Omental fat pad (tissue), 4 donors: ENCODE measurements at places on chromosomes 7 and 10.

DNA sequence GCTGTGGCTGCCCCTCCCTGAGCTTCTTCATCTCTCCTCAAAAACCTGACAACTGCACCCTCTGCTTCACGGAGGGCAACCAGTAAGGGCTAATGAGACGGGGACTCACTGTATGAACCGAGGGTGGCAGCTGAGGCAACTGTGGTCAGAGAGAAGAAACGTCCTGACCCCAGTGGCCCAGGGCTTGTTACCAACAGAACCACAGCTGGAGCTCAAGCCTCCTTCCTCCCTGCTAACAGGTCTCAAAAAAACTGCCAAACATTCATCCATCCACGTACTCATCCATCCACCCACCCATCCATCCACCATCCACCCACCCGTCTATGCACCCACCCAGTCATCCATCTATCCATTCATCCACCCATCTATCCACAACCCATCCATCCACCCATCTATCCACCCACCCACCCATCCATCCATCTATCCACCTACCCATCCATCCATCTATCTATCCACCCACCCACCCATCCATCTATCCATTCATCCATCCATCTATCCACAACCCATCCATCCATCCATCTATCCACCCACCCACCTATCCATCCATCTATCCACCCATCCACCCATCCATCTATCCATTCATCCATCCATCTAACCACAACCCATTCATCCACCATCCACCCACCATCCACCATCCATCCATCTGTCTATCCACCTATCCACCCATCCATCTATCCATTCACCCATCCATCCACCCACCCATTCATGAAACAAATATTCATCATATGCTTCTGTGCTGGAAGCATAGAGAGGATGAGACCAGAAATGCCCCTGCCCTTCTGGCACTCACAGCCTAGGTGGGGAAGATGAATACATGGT is 111.7 kb downstream of the PDGFA start:
- no peak for DNase-seq

DNA sequence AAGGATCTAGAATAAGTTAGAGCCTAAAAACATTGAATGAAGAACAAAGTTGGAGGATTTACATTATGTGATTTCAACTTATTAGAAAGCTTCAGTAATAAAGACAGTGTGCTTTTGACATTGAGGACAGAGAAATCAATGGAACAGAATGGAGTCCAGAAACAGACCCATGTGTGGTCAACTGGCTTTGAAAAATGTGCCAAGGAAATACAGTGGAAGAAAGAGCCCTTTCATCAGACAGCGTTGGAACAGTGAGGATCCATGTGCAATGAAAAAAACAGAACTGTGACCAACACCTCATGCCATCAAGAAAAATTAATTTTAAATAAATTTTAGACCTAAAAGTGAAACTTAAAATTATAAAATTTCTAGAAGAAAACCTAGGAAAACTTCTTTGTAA is 50.6 kb upstream of the LRRC18 start:
- DNase-seq, result no peak

DNA sequence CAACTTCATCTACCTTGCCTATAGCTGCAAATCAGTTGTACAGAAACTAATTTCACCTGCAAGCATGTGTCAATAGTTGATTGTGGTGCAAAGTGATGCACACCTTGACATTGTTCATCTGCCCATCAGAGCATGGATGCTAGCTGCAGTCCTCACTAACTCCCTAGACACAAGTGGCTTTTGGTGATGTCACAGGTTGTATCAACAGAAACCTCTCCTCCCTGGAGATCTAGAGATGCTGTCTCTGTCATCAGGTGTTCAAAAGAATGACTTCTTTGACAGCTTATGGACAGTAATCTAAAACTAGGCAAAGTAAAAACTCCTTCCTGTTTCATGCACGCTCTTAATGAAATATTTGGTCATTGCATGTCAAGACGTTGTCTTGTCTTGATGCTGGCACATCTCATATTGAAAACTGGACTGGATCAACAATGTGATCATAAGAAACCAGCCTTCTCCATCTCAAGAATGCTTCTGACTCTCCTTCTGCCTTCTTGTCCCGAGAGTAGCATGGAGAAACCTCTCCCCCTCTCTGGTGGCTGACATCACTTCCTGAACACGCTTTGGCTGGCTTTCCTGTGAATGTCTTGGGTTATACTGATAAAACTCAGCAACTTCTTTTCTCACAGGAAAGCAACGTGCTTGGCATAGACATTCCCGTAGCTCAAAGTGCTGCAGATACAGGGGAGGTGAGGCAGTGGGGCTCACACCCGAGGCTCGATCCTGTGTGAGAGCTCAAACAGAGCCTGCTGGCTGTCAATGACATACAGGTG is 176.2 kb upstream of the CDCA7L start:
- DNase-seq, result no peak

GRCh38 chr10:25694971-25695370 is 239.1 kb upstream of the MYO3A start:
- no peak for DNase-seq

- DNase-seq, result no peak
These were observed 2.2 kb downstream of the PON2 start for GRCh38 chr7:95432606-95433005.

DNA sequence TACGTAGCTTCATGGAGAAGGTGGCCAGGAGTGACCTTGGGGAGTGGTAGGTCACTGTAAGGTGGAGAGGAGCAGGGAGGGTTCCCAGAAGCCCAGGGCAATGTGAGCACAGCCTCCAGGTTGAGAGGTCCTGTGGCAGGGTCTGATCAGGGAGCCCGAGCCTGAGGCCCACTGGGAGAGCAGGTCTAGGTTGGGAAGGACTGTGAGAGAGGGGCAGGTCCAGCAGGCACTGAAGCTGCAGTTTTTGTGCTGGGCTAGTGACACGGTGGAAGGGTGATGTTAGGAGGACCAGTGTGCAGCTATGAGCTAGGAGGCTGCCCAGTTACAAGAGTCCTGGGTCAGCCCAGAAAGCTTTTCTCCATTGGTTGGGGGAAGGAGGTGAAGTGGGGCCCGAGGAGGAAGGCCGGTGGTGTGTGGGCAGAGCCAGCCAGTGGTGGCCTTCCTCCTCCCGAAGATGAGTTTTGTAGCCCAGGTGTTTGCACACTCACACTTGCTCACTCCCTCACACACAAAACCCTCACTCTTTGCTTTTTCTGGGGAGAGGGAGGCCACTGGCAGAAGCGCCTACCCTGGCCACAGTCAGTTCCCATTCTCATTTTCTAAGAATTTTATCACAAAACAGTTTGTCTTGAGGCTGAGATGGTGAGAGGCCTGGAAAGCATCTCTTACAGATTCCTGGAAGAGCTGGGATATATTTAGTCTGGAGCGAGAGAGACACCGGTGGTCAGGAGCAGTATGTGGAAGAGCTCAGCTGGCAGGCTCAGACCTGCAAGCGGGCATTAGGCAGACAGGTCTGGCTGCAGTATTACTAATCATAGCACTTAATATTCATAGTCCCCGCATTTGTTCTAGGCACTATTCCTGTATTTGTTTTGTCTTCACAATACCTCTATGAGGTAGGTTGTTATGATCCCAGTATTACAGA is 57.1 kb downstream of the ZNF467 start:
- peak; percentile 13 for DNase-seq

DNA sequence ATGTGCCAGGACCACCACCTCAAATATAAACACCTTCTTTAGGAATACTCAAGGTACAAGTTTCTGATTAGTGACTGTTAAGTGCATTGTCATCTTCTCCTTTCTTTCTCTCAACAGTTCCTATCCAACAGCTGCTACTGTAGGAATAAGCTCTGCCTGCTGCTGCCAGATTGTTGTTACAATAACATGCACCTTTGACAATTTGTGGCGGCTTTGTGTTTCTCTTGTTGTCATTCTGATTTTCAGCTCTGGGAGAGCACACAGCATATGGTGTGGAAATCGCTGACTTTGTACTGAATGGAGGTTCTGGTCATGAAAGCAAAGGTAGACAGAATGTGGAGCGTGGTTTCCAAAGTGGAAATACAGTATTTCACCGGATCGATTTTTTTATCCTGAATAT is 182.8 kb downstream of the SEC23IP start:
- no peak for DNase-seq

DNA sequence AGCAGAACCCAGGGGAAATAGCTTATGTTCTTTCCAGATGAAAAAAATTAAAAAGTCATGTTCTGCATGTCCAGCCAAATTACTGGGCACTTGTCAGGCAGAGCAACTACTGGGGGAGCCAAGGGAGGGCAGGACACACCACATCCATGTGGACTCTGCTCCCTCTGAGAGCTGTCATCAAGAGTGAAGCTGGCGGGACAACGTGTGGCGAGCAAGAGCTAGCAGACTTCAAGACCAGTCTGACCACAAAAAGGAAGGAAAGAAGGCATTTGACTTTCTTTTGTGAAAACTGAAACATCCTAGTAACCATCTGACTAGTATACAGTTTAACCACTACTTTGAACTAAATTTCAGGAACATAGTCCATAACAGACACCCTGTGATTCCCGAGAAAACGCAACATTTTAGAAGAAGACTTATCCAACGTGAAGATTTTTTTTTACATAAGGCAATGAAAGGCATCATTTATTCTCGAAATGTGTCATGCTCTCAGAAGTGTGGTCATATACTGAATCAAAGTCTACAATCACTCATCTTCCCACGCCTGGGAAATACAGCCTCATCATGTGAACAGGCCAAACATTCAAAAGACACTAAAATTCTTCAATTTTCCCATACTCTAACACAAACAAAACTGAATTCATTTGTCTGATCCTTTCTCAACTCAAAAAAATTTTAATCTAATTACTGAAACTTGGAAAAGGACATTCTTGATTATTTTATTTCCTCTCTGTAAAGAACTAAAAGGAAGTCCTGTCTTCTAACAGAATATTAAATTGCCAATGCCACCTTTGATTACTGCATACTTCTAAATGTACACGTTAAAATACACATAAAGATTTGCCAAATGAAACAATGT is 15.5 kb downstream of the CYTH3 start:
- DNase-seq, result no peak

- DNase-seq, result no peak
These were observed 541.0 kb upstream of the FZD8 start for GRCh38 chr10:36183056-36183455.

GRCh38 chr7:140611641-140612040 is 29.0 kb downstream of the DENND2A start:
- DNase-seq, result no peak

GRCh38 chr7:10940704-10941355 is 32.8 kb upstream of the PHF14 start:
- DNase-seq, result no peak

- DNase-seq, result no peak
These were observed 202.9 kb downstream of the PTPRN2 start for GRCh38 chr7:158384746-158385145.

DNA sequence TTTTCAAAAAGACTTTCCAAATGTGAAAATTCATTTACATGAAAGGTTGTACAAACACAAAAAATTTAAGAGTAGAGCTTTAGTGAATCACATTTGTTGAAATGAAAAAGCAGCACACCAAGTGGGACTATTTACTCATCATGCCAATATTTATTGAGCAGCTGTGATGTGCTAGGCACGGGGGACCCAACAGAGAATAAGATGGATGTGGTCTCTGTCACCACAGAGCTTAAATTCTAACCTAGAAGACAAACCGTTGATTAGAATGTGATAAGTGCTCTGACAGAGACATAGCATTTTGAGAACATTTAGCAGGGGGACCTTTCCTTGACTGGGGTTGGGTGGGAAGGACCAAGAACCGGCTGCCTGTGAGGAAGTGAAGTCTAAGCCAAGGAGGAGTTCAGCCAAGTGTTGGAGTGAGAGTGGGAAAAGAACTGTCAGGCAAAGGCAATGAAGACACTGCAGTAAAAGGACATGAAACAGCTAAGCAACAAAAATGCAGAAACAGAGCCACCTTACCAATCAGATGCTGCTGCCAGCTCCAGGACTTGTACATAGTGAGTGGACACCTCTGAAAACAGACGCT is 19.1 kb downstream of the ADAM12 start:
- no peak for DNase-seq
